Stimulated activated CD8-positive, alpha-beta memory T cell treated with anti-CD3 and anti-CD28 coated beads, Interleukin-12 subunit alpha, Interleukin-12 subunit beta, amount 100 ng/mL, for 4 hours (primary cell): ENCODE measurements at places on chromosomes 13 and 19.

- no peak for DNase-seq
Observed at GRCh38 chr13:34037636-34038540, 219.9 kb downstream of the RFC3 start.

DNA sequence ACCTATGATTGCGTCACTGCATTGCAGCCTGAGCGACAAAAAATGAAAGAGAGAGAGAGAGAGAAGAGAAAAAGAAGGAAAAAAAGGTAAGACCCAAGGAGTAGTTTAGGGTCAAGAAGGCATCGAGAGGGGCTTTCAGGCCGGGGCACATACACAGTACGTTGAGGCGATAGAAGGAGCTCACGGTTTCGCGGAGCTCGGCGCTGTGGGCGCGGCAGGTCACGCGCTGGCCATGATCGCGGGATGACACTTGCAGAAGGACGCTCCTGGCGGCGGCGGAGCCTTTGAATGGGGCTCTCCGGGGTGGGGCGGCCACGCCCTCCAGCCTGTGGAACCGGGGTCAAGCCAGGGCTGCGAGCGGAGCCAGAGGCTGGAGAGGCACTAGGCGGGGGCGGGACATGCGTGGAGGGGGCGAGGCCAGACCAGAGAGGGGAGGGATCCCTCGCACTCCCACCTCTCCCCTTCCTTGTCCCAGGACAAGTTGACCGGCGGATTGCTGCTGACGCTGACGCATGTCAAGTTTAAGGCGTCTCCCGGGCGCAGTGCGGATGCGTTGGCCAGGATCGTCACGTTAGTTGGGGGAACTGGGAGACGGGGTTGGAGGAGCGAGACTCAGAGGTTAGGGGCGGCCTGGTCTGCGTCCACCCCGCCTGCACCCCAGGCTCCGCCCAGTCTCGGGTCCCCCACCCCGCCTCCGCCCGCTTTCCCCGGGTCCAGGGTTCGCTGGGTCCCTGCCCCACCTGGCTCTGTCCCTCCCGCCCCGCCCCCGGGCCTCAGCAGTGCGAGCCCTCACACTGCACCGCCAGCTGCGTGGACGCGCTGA is 6.9 kb downstream of the NPHS1 start:
- no peak for DNase-seq

DNA sequence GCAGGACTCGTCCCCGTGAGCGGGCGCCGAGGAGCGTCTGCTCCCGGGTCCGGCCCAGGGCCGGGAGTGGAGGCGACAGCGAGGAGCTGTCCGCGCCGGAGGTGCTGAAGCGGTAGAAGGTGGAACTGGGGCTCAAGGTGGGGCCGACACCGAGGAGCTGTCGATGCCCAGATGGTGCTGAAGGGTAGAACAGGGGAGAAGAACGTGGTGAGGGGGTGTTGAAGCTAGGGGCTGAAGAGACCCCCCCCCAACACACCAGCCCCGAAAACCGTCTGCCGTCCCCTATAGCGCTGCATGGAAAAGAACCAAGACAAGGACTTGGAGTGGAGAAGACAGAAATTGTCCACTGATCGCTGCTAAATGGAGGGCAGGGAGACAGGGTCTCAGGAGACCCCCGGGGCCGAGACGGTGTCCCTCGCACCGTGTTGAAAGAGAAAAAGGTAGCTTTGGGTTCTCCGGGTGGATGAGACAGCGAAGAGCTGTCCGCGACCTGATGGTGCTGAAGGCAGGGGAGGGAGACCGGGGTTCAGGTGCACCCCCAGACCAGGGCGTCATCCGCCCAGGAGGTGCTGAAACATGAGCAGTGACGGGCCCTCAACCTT is 7.1 kb upstream of the PDE4C start:
- DNase-seq = no peak

DNA sequence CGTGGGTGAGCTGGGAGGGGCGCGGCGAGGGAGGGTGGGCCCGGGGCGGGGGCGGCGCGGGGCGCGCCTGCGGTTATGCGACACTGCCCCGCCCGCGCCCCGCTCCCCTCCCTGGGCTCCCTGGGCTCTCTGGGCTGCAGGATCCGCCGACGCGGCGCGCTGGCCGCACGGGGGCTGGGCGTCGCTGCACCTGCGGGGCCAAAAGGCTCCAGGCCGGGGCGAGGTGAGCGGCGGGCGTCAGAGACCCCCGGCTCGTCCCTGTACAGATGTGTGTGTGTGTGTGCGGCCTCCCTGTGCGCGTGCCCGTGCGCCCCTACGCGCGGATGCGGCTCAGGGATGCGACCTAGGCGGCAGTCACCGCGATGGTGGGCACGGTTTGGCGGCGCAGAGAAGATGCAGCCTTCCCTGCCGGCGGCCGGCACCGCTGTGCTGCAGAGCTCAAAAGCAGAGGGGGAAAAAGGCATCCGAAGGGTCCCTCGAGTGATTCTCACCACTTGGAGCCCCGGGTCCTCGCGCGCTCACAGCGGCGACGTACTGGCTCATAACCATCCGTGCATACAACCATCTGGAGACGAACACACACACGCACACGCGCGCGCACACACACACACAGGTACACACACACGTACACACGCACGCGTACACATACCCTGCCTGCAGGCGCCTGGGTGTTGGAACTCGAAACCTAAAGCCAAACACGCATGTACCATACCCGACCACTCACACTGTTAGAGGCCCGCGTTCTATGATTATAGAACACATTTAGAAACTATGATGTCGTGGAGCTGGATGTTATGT is 709 bp downstream of the ATP8A2 start:
- no peak for DNase-seq

DNA sequence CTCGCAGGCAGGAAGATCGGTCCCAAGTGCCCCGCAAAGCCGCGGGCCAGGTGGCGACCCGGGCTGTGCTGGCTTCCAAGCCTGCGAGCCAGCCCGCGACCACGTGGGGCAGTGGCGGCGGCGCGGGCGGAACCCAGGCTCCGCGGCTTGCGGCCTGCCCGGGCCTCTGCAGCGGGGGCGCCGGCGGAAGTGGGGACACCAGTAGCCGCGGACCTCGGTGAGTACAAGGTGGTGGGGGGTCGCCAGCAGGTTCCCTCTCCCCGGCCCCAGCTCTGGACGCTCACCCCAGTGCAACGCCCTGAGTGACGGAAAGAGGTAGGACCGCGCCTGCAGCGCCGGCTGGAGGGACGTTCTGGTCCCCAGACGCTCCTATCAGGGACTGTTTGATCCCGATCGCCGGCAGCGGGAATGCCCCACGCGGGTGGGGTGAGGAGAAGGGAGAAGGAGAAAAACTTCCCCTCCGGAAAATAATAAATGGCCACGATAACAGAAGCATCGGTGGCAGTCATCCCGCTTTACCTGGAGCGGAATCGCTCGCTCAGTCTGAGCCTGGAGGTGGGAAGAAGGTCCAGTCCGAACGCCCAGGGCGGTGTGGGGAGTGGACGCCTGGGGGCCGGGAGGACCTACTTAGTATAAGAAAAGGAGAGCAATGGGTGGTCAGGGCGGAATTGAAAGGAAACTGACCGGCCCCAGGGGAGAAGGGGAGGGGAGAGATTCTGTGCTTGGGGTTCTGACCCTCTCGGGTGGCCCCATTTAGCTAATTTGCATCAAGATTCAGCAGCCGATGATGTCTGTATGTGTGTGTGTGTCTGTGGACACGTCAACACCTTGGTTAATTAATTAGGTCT is at the start of gene GEMIN7:
GEMIN7 (plus strand) TSS at position 198 of the 848 bp plus-strand sequence. CDS start 10,855 bp downstream, outside the sequence.
- DNase-seq = peak; percentile 73
